Liver (tissue), 10 donors: ENCODE measurements at places on chromosomes 6 and 20. TPM values are rescaled to one million over a fixed set of nuclear protein-coding genes. Genes with fewer than 3 reads are reported as not detected.

- DNase-seq = no peak
Observed at GRCh38 chr6:80640176-80640575, 533.7 kb downstream of the BCKDHB start.

- DNase-seq = no peak
Observed at GRCh38 chr6:97947841-97948240, 664.8 kb upstream of the MMS22L start.

- no peak for DNase-seq
Observed at GRCh38 chr20:51249215-51249614, 226.3 kb upstream of the KCNG1 start.

DNA sequence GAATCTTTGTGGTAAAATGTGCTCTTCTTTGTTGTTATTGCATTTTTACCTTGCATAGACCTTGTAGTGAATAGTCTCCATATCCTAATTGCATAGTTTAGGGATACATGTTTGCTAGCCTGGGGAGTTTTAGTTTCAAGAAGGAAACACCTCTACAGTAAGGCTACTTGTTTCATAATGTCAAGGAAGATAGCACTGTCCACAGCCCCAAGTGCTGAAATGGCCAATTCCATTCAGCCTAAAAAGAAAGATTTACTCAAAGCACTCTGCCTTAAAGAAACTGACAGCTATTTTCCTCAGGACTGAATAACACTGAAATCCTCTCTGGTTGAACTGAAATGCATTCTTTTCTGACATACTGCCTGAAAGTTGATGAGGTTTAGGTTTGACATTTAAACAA lies 2.6 kb downstream of the HCRTR2 start:
- DNase-seq = no peak

DNA sequence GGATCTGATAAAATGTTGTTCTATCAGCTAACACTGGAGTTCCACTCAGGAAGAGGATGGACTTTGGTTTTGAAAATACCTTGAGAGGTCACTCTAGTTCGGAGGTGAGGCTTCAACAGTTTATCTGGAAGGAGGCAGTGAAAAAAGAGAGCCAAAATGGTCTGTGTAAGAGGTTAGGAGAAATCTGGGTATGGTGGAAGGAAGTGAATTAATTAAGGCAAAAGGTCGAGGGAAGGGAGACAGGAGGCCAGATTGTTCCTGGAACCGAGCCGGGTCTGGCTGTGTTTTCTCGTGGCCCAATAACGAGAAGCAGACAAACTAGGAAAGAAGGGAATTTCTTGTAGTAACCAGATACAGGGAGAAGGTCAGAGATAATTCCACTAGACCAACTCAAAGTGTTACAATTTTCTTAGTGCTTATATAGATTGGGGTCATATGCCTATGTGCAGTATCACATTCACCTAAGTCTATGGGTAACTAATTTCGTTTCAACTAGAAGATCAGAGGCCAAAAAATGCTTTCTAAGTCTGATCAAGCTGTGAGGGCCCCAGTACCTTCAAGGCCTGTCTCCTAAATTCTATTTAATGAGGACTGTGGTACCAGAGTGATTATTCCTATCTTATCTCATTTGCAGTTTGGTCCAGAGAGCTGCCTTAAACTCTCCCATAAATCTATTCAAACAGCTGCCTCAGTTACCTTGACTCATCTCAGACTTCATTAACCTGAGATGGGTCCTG lies 96.0 kb upstream of the SNX9 start:
- DNase-seq = no peak

DNA sequence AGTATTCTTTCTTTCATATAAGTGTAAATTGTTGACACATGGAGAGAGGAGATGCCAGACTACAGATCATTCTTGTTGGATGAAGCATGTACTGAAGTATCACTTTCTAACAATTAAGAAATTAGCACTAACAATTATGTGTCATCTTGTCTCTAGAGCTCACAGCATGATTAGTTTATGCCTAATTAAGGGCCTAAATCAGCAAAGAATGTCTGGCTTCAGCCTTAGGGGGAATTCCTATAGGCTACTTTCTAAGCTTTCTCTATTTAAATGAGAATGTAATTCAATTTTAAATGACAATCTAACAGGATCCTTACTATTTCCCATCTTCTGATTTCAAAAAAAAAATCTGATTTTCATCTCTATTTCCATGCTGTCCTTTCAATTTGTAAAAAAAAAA lies 371.0 kb downstream of the EPHA7 start:
- DNase-seq = no peak

GRCh38 chr6:54921891-54922290 lies 75.3 kb downstream of the FAM83B start:
- no peak for DNase-seq

DNA sequence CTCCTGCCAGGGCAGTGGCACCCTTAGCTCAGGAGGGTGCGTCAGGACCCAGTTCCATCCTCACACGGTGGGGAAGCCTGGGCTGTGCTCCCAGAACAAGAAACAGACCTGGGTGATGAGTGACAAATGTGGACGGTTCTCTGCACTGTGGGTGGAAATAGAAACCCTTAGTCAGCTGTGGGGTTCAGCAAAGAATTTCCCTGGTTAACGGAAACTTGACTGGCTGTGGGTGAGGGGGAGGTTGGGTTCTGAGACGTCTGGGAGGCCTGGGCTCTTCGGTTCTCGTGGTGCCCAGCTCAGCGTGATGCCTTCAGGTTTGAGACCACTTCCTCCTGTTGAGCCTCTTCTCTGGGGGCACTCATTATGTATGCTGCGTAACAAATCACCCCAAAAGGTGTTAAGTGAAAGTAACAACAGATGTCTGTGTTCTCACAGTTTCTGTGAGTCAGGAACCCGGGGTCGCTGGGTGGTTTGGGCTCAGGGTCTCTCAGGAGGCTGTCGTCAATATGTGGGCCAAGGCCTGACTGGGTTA lies 53.1 kb upstream of the FAM83D start:
- DNase-seq = no peak

DNA sequence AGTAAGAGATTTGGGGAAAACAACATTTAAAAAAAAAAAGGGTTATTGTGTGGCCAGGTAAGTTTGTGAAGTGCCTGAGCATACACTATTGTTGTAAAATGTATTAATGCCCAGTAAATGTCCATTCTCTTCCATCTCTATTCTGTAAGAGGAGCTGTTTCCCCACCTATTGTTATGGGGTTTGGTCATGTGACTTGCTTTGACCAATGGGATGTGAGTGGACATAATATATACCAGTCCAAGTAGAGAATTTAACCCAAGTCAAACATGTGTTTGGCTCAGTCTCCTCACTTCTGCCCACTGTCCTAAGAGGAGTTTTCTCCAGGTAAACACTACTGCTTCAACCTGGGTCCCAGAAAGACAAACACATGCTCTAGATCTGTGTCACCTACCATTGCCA lies 377.1 kb downstream of the FOXA2 start:
- no peak for DNase-seq

DNA sequence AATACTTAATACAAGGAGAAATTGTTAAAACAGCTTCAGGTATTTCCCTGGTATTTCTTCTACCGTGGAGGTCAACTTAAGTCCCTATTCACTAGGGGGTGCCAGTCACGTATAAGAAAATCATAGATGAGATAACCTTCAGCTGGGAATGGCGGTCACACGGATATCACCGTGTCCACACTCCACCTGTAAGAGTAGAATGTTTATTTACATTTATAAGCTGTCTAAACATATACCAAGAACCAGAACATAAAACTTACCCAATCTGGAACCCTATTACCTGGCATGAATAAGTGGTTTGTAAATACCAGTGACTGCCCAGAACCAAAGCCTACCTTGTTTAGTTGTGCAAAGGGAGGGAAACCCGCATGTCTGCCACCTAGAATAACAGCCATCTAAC lies 1.9 kb upstream of the ELOVL4 start:
- DNase-seq = peak; percentile 59

GRCh38 chr20:19661717-19662636 lies 96.1 kb upstream of the RIN2 start:
- peak; percentile 58 for DNase-seq

DNA sequence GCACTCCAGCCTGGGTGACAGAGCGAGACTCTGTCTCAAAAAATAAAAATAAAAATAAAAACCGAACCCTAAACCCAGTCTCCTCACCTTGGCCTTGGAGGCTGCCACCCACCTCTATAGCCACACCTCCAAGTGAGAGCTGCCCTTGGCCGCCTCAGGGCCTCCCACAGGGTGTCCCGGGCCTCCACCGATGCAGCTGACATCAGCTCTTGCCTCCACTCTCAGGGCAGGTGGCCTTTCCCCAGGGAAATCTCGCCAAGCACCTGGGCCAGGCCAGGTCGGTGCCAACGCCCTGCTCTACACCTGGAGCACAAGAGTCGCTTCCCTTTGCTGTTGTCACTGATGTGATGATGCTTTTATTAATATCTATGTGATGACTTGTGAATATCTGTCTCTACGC lies 8.9 kb upstream of the MYL9 start:
- DNase-seq = no peak

GRCh38 chr6:41577356-41578216 lies 31.4 kb downstream of the FOXP4 start:
- DNase-seq = no peak

DNA sequence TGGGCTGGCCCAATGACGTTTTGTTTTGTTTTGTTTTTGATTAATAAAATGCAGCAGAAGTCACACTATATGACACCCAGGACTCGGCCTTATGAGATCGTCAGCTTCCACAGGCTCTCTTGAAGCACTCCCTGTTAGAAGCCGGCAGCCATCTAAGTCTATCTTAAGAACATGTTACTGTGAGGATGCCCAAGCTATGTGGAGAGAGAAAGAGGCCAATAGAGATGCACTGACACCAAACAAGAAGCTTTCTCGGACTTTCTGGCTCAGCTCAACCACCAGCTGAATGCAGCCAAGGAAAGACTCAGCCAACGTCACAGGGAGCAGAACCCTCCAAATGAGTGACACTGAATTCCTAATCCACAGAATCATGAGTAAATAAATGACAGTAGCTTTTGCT lies 14.0 kb downstream of the SGK1 start:
- DNase-seq = no peak

- peak; percentile 56 for DNase-seq
Observed at GRCh38 chr20:8305449-8305978, 173.4 kb downstream of the PLCB1 start.

- peak; percentile 6 for DNase-seq
Observed at GRCh38 chr6:39441986-39442385, 119.5 kb upstream of the KCNK16 start.

DNA sequence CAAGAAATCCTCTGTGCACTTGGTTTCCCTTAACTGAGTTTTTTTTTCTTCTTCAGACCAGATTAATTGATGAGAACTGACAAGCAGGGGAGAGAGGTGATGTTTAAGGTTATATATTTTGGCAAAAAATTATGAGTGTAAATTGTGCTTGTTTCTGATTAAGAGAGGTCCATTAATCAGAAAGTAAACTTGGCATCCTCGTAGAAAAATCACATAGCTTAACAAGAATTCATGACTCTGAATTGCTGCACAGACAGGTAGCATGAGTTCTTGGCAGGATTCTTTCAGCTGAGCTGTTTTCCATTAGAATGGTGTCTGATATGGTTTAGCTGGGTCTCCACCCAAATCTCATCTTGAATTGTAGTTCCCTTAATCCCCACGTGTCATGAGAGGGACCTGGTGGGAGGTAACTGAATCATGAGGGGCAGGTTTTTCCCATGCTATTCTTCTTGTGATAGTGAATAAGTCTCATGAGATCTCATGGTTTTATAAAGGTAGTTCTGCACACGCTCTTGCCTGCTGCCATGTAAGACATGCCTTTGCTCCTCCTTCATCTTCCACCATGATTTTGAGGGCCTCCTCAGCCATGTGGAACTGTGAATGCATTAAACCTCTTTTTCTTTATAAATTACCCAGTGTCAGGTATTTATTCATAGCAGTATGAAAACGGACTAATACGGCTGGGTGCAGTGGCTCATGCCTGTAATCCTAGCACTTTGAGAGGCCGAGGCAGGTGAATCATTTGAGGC lies 34.2 kb upstream of the DDR1 start:
- no peak for DNase-seq

DNA sequence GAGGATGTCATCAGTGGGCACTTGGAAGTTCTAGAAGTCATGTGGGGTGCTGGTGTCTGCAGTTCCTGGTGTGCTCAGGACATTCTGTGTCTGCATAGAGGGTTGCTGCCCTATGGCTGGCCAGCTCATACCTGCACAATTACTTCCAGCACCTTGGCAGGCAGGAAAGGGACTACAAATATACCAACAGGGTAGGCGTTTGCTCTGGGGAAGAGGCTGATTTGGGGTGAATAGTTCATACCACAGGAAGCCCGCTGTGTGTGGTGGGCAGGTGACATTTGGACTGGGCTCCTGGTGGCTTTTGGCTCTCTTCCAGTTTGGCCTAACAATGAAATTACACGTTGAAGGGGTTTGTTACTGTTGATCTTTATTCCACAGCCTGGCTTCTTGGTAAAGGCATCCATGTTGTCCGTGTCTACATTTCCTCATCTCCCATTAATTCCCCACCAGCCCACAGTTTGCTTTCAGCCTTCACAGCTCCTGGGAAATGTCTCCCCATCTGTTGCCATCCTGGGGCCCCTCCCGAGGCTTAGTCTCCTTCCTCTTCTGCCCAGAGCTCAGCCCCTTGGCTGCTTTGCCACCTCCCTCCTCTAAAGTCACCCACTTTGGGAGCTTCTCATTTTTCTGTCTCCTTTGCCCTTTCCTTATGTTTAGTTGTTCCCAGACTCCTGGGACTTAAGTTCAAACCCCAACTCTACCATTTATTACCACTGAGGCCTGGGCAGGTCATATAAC lies 88.1 kb downstream of the RSPH3 start:
- no peak for DNase-seq

DNA sequence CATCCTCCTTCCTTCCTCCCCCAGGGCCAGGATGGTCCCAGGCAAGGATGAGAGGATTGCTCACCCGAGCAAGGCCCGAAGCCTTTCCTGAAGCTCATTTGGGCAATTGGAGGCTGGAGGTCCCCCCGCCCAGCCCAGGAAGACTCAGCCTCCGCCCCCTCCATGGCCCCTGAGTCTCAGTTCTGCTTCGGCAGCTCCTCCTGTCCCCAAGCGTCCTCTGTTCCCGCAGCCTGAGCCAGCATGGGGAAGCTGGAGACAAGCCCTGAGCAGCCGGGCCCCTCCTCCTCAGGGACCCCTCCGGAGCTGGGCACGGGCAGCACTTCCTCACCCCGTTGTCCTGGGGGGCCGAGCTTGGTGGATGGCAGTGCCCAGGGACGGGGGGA lies 26.0 kb downstream of the SLC17A9 start:
- DNase-seq = no peak

The ASIP gene
- not detected for total RNA-seq

The WFDC12 gene
- not detected for total RNA-seq

The FUT9 gene
- not detected for total RNA-seq

The EDN3 gene
- 0.09 TPM for total RNA-seq

The SLPI gene
- total RNA-seq = 1.9 TPM

The TRIM10 gene
- total RNA-seq = 0.75 TPM

The BTNL2 gene
- total RNA-seq = not detected

The C20orf144 gene
- not detected for total RNA-seq
